ENCODE measurements at places on chromosomes 7 and 10.

DNA sequence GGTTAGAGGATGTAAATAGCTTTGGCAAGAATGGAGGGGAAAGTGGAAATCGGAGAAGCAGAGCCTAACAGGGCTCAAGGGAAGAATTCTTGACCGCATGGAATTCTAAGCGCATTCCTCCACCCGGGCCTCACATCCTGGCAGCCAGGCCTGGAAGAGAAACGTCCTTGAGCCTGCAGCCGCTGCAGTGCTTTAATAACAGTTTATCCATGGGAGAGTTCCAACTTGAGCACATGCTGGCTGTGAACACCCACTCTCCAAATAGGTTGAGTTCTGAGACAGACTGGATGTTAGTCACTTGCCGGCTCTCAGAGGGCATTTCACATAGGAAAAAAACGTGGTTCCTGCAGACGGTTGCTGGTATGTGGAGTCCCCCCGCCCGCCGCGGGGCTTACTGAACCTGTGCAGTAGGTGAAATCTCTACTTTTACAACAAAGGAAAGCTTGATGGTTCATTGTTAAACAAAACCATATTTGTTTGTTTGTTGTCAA is 61.4 kb upstream of the STEAP1B start:
- no peaks in the 10 kb centered on the region for H3K36me3 ChIP-seq
- H3K27me3 ChIP-seq, result no peaks in the 10 kb centered on the region
- no peak for DNase-seq

DNA sequence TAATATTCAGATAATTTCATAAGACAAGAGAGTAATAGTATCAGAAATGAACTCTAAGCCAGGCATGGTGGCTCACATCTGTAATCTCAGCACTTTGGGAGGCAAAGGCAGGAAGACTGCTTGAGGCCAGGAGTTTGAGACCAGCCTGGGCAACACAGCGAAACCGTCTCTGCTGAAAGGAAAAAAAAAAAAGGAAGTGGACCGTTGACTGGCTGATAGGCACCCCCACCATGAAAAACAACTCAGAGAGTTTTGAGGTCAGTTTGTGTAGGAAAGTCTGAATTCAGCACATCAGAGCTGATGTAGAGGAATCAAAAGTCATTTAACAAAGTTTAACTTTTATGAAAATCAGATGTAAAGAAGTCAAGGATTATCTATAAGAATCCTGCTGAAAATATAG is 63.2 kb upstream of the AMPH start:
- DNase-seq, result no peak
- H3K27ac ChIP-seq, result no peak overlapping the region
- no peak overlapping the region for H3K4me3 ChIP-seq
- no peaks in the 10 kb centered on the region for H3K27me3 ChIP-seq

DNA sequence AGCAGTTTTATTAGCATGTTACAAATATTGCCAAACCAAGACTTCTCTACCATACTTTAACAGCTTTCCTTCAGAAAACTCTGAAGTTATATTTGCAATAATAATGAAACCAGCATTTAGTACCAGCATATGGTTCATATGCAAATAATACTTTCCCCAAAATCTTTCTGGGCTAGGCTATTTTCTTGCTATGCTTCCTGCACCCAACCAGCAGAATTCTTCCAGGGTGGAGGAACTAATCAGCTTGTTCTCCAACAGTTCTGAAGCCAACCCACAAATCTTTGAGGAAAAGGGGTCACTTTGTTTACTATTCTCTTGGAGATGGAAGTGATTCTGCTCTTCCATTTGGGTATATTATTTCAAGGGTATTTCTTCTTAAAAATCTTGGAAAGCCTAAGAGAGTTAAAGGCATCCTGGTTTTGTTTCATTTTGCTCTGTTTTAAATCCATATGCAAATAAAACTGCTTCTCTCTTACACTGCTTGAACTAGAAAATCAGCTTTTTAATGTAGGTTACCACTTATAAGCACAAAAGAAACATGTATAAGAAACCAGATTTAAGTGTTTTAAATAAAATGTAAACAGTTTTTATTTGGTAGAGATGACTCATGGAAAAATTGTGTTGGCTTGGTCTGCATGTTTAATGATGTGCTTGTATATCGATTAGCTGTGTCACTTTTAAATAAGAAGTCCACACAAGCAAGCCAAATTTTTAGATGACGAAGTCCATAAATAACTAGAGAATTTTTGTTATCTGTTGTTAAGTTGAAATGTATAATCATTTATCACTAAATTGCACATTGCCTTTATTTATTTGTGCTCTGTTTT is 103.7 kb downstream of the HECTD2 start:
- peaks cover 29% of the 10 kb centered on the region for H3K4me1 ChIP-seq
- H3K27ac ChIP-seq, result peak overlapping the region; percentile 65
- H3K4me3 ChIP-seq, result no peak overlapping the region
- H3K27me3 ChIP-seq, result no peaks in the 10 kb centered on the region
- H3K36me3 ChIP-seq, result no peaks in the 10 kb centered on the region

- no peak overlapping the region for H3K4me3 ChIP-seq
- no peaks in the 10 kb centered on the region for H3K36me3 ChIP-seq
- H3K27me3 ChIP-seq, result no peaks in the 10 kb centered on the region
- H3K27ac ChIP-seq, result no peak overlapping the region
- peaks cover 4% of the 10 kb centered on the region for H3K4me1 ChIP-seq
Observed at GRCh38 chr7:152925412-152926147, 166.0 kb downstream of the ACTR3B start.

DNA sequence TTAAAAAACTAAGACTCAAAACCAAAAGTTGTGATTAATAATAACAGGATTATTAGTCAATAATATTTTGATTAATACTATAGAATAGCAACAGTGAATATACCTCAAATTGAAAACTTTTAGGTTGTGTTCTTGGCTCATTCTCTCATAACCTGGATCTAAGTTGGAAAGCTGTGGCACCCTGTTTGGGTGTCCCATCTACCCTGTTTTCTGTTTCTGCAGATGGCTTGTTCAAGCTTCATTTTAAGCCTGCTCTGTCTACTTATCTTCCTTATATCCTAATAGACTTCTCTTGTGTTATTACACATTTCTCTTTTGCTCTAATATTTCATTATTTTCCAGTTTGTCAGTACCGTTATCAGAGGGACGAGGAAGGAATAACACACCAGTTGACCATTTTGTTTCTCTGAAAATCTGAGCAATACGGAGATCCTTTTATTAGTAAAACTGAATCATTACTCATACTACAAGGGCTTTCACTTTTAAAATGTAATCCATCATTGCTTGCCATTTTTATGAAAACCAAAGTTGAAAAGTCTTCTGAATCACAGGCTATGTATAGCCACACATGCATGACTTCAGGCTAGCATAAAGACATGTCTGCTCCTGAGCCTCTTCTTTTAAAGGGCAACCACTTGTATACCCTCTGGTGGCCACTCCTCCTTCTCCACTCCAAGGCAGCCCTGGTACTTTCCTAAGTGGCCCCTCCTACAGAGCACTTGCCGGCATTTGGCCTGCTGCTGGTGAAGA is 22.3 kb downstream of the COX15 start:
- H3K4me3 ChIP-seq, result no peak overlapping the region
- no peak overlapping the region for H3K27ac ChIP-seq
- no peaks in the 10 kb centered on the region for H3K27me3 ChIP-seq
- DNase-seq, result no peak
- H3K4me1 ChIP-seq, result no peaks in the 10 kb centered on the region
